Ovary (tissue), 10 donors: ENCODE measurements at places on chromosomes 7 and 10. TPM values are rescaled to one million over a fixed set of nuclear protein-coding genes. Genes with fewer than 3 reads are reported as not detected.
A peak's percentile ranks its signal among the peaks of the same experiment; 100 is the strongest.

DNA sequence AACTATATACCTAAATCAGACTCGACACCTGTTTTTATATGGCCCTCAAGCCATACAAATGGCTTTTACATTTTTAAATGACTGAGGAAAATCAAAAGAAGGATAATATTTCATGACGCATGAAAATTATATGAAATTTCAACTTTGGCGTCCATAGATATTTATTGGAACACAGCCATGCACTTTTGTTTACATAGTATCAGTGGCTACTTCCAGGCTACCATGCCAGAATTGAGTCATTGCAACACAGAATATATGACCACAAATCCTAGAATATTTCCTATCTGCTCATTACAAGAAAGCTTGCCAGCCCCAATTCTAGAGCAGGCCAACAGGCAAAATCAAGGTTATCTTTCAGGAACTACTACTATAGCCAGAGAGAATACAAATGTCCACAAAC lies 29.3 kb downstream of the AFAP1L2 start:
- H3K4me1 ChIP-seq, result peaks cover 20% of the 10 kb centered on the region
- no peaks in the 10 kb centered on the region for H3K27me3 ChIP-seq
- no peak overlapping the region for H3K4me3 ChIP-seq
- no peak overlapping the region for H3K27ac ChIP-seq
- no peaks in the 10 kb centered on the region for H3K36me3 ChIP-seq

- H3K36me3 ChIP-seq, result no peaks in the 10 kb centered on the region
- no peaks in the 10 kb centered on the region for H3K27me3 ChIP-seq
- DNase-seq, result no peak
- H3K27ac ChIP-seq, result no peak overlapping the region
These were observed 514.2 kb upstream of the MGMT start for GRCh38 chr10:128952856-128953255.

DNA sequence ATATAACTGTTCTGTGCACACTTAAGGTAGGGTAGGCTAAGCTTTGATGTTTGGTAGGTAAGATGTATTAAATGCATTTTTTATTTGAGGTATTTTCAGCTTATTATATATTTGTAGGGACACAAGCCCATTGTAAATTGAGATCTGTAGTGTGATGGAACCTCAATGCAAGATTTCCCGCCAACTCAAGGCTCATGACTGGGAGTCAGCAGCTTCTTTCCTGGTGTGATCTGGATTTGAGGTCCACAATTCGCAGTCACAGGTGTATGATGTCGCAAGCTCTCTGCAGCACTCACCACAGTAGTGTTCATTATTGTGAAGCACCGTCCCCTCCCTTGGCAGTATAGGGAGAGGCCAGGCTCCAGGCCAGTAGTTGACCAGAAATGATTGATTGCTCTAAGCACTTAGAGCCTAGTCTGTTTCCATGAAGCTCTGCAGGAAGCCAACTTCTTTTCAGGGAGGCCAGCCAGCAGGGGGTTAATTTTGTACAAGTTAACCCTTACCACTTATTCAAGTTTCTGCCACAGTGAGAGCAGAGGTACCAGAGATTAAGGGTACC lies 54.9 kb downstream of the SEM1 start:
- DNase-seq, result no peak
- H3K4me1 ChIP-seq, result no peaks in the 10 kb centered on the region
- H3K36me3 ChIP-seq, result no peaks in the 10 kb centered on the region
- no peaks in the 10 kb centered on the region for H3K27me3 ChIP-seq
- no peak overlapping the region for H3K27ac ChIP-seq
- no peak overlapping the region for H3K4me3 ChIP-seq

DNA sequence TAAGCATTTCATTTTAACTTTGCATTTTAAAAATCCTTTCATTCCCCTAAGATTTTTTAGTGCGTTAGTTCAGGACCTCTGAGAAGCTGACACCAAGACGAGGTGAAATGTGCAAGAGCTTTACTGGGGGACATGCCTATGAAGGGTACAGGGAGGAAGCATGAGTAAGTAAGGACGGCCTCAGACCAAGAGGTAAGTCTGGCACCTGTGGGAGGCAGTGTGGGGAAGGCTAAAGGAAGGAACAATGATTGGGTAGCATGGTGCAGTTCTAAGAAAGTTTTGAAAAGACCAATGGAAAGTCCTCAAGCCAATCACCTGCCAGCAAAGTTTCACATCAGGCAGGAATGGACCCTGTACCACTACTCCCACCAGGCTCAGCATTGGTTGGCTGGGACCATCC lies 369.2 kb downstream of the GFRA1 start:
- no peak for DNase-seq
- no peaks in the 10 kb centered on the region for H3K4me1 ChIP-seq
- no peaks in the 10 kb centered on the region for H3K36me3 ChIP-seq
- no peak overlapping the region for H3K27ac ChIP-seq

GRCh38 chr10:78465431-78465830 lies 431.8 kb downstream of the RPS24 start:
- no peak overlapping the region for H3K27ac ChIP-seq
- DNase-seq, result no peak
- H3K4me3 ChIP-seq, result no peak overlapping the region
- peaks cover 8% of the 10 kb centered on the region for H3K4me1 ChIP-seq

GRCh38 chr7:26319636-26320035 lies 28.0 kb downstream of the SNX10 start:
- no peaks in the 10 kb centered on the region for H3K4me1 ChIP-seq
- DNase-seq, result no peak
- H3K27me3 ChIP-seq, result no peaks in the 10 kb centered on the region
- no peaks in the 10 kb centered on the region for H3K36me3 ChIP-seq
- no peak overlapping the region for H3K4me3 ChIP-seq

GRCh38 chr7:40305229-40305628 lies 170.4 kb downstream of the SUGCT start:
- H3K27ac ChIP-seq, result no peak overlapping the region
- no peak overlapping the region for H3K4me3 ChIP-seq
- no peaks in the 10 kb centered on the region for H3K27me3 ChIP-seq
- no peaks in the 10 kb centered on the region for H3K4me1 ChIP-seq
- H3K36me3 ChIP-seq, result no peaks in the 10 kb centered on the region

GRCh38 chr10:43852644-43853214 lies 204.0 kb upstream of the ZNF32 start:
- no peak for DNase-seq
- no peaks in the 10 kb centered on the region for H3K27me3 ChIP-seq
- no peak overlapping the region for H3K4me3 ChIP-seq

DNA sequence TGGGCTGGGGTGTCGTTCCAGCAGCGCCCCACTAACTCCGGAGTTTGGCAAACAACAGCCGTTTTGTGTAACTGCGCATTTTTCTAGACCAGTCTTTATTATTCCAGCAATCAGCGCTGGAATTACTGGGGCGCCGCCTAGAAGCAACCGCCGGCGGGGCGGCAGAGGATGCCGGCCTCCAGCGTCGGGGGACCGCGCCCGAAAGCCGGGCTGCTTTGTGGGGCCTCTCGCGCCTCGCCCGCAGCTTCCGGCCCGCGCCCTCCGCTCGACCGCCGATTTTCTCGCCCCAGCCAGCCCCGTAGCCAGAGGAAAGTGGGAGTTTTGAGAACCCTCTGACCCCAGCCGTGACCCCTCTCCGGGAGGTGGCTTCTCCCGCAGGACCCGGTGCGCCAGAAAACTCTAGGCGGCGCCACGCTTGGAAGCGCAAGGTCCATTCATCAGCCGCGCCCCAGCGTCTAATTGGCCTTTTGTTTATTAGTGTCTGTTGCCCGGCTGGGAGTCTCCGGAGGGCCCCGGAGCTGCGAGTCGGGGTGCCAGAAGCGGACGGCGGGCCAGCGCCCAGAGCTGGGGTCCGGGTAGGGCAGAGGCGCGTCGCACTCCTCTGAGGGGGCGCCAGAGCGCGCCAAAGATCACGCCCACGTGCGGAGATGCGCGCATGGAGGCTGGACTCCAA lies 10.7 kb downstream of the EMX2 start:
- H3K4me1 ChIP-seq, result no peaks in the 10 kb centered on the region
- H3K27me3 ChIP-seq, result no peaks in the 10 kb centered on the region
- peak overlapping the region; percentile 37 for H3K4me3 ChIP-seq

- DNase-seq, result no peak
- H3K27ac ChIP-seq, result no peak overlapping the region
- H3K27me3 ChIP-seq, result no peaks in the 10 kb centered on the region
- H3K4me3 ChIP-seq, result no peak overlapping the region
These were observed 147.5 kb upstream of the FRMD4A start for GRCh38 chr10:14478201-14478600.

- DNase-seq, result no peak
- no peaks in the 10 kb centered on the region for H3K27me3 ChIP-seq
- no peak overlapping the region for H3K27ac ChIP-seq
- no peak overlapping the region for H3K4me3 ChIP-seq
- no peaks in the 10 kb centered on the region for H3K36me3 ChIP-seq
- H3K4me1 ChIP-seq, result no peaks in the 10 kb centered on the region
These were observed 181.6 kb downstream of the EVX1 start for GRCh38 chr7:27424231-27424630.

DNA sequence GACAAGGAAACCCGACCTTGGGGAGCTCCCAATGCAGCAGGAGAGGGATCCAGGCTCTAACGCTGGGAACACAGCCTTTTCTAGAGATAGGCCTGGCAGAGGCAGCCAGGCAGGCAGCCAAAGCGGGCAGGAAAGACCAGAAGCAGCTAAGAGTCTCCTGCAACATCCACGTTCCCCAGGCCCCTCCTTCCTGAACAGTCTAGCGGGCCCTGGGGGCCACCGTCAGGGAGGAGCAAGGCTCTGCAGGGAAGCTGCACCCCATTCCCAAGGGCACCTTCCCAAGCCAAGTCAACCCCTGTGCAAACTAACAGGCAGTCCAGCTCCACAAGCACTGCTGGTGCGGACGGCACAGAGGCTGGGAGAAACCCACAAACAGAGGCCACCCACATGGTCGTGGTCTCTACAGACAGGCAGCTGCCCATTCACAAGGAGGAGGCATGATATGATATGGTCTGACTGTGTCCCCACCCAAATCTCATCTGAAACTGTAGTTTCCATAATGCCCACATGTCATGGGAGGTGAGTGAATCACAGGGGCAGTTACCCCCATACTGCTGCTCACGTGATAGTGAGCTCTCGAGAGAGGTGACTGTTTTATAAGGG lies 115.7 kb downstream of the MAD1L1 start:
- no peaks in the 10 kb centered on the region for H3K27me3 ChIP-seq
- peak; percentile 67 for DNase-seq
- H3K4me1 ChIP-seq, result peaks cover 25% of the 10 kb centered on the region
- no peak overlapping the region for H3K4me3 ChIP-seq
- H3K36me3 ChIP-seq, result no peaks in the 10 kb centered on the region

- no peak overlapping the region for H3K27ac ChIP-seq
- H3K27me3 ChIP-seq, result no peaks in the 10 kb centered on the region
- no peaks in the 10 kb centered on the region for H3K4me1 ChIP-seq
- H3K4me3 ChIP-seq, result no peak overlapping the region
- no peaks in the 10 kb centered on the region for H3K36me3 ChIP-seq
These were observed 131.0 kb upstream of the C1GALT1 start for GRCh38 chr7:7051206-7051877.

DNA sequence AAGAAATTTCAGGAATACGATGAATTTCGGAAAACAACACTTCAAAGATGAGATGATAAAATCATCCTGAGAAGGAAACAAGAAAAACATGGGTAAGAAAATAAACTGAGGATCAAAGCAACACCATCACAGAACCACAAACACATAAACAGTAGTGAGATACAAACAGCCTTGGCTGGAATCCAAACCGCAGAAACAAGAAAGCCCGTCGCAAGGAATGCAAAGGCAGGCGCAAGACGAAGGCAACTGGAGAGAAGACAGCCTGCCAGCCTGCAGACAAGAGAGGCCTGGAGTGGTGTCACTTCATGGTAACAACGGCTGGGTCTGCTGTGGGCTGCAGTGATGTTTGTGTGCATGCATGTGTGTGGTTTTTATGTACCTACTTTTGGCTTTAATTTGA lies 61.8 kb upstream of the DRGX start:
- DNase-seq, result no peak
- no peaks in the 10 kb centered on the region for H3K4me1 ChIP-seq
- no peaks in the 10 kb centered on the region for H3K36me3 ChIP-seq
- no peak overlapping the region for H3K4me3 ChIP-seq
- H3K27ac ChIP-seq, result no peak overlapping the region

DNA sequence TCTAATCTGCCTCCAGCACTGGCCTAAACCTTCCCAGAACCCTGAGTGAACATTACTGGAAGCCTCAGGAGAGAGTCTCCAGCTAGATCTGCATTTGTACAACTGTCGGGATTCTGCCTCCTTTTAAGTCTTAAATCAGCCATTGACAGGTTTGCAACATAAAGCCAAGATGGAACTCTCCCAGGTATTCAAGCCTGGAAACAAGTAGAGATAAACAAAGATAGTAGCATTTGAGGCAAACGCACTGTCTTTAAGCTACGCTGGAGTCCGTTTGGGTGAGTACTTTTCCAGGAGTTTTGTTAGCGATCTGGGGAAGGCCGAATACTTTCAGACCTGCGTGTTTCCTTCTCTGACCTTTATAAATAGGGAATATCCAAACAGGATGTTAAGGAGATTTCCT lies 317.2 kb upstream of the FZD8 start:
- no peak overlapping the region for H3K27ac ChIP-seq
- H3K36me3 ChIP-seq, result no peaks in the 10 kb centered on the region
- no peaks in the 10 kb centered on the region for H3K27me3 ChIP-seq
- no peak overlapping the region for H3K4me3 ChIP-seq
- H3K4me1 ChIP-seq, result no peaks in the 10 kb centered on the region

DNA sequence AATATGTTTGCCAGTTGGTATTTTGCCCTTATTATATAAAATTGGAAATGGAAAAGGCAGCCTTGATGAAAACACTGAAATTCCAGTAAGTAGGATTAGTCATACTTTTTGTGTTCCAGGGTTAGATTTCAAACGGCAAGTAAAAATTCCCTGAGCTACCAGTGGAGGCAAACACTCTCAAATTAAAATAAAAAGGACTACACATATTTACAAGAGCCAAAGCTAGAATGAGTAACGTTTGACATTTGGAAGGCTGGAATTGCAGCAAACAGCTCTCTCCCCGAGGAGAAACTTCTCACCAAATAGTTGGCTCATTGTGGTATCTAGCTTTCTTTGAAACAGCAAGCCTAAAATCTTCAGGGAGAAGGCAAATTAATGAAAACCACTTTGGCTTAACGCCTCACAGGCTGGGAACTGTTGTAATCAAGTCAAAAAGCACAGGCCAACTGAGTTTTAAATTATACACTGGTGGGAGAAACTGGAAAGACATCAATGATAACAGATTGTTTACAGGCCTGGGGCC lies 288.4 kb downstream of the SNX13 start:
- no peaks in the 10 kb centered on the region for H3K36me3 ChIP-seq
- peaks cover 4% of the 10 kb centered on the region for H3K4me1 ChIP-seq
- H3K27ac ChIP-seq, result peak overlapping the region; percentile 67
- no peak overlapping the region for H3K4me3 ChIP-seq
- peak; percentile 23 for DNase-seq

The TMEM140 gene
- 5.9 TPM for total RNA-seq

The ATOH7 gene
- total RNA-seq, result 0.60 TPM

The CCDC136 gene
- total RNA-seq, result 7.8 TPM

The UNC5B gene
- 6.8 TPM for total RNA-seq

The BTBD16 gene
- total RNA-seq, result 1.8 TPM

The AKR1C4 gene
- not detected for total RNA-seq

The BEND7 gene
- 14.4 TPM for total RNA-seq

The CNNM1 gene
- total RNA-seq, result 1.0 TPM

The NUTM2D gene
- 5.8 TPM for total RNA-seq

The CDK1 gene
- 4.9 TPM for total RNA-seq

The ZNF488 gene
- 0.15 TPM for total RNA-seq

The CNTNAP2 gene
- 1.1 TPM for total RNA-seq
